Gastrocnemius medialis (tissue), 4 donors: ENCODE measurements at places on chromosomes 2 and 18. TPM values are rescaled to one million over a fixed set of nuclear protein-coding genes. Genes with fewer than 3 reads are reported as not detected.

GRCh38 chr2:119441376-119442225 lies 9.9 kb downstream of the TMEM37 start:
- no peak for DNase-seq

- DNase-seq, result no peak
Observed at GRCh38 chr2:110994250-110994961, 126.3 kb upstream of the BCL2L11 start.

DNA sequence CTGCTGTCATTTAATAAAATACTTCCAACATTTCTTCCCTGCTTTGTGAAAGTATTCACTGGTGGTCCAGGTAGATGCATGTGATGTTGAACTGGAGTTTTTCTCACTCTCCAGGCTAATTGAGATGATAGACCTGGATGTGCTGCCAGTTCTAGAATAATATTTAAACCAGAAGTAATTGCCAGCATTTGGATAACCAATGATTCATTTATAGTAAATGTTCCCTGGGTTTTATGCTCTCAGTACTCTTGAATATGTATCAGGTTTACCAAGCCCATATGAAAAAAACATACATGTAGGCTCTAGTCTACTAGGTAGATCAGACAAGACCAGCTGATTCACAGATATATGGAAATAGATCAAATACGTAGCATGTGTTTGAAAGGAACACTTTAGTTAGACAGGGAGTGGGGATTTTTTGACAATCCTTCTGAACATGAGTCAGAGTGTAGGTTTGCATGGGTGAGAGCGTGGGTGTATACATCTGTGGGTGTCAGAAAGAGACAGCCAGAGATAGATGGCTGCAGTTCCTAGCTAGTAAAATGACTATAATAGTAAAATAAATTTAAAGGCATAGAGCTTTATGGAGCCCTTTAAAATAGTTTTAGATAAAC lies 115.1 kb downstream of the NAB1 start:
- no peak for DNase-seq

DNA sequence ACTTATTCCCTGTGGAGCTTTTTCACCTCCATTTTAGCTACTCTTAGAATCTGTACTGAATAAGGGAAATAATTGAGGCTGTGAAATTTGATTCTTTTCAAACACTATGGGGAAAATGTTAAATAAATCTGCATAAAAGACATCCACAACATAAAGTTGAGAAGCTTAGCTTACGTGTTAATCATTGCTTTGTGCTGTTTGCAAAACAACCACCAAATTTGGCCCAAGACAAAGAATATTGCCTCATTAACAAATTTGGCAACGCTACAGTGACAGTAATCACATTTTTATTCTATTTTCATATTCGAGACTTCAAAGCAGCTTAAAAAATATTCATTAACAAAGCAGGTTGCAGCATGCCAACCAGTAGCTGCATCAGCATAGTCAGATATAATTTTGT lies 437.6 kb downstream of the DPP10 start:
- no peak for DNase-seq

DNA sequence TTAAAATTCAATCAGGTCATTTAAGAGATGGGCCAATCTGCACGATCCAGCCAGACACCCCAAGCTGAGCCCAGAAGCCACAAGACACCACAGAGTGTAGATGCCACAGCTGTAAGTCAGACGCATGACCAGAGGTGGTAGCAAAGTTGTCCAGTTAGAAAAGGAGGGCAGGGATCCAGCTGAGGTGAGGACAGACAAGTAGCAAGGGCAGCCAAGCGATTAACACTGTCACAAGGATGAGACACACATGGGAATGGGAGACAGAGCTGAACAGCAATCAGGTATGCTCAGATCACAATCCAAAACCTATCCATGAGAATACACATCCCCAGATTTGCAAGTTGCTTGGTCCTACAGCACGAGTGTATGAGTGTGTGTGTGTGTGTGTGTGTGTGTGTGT lies 143.4 kb upstream of the STK17B start:
- DNase-seq, result no peak

DNA sequence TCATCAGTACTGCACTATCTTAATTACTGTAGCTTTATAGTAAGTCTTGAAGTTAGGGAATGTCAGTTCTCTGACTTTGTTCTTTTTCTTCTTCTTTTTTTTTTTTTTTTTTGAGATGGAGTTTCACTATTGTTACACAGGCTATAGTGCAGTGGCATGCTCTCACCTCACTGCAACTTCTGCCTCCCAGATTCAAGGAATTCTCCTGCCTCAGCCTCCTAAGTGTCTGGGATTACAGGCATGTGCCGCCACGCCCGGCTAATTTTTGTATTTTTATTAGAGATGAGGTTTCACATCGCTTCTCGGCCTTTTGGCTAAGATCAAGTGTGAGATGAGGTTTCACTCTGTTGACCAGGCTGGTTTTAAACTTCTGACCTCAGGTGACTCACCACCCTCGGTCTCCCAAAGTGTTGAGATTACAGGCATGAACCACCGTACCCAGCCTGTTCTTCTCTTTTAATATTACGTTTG lies 41.9 kb upstream of the TANC1 start:
- DNase-seq, result no peak

GRCh38 chr2:101253703-101254450 lies 1.2 kb downstream of the CNOT11 start:
- DNase-seq, result no peak

- no peak for DNase-seq
Observed at GRCh38 chr18:58896734-58897508, 32.2 kb downstream of the ZNF532 start.

Gene EPB41L3
- 9.2 TPM for total RNA-seq

- no peak for DNase-seq
Observed at GRCh38 chr2:152390837-152391236, 55.9 kb downstream of the FMNL2 start.

DNA sequence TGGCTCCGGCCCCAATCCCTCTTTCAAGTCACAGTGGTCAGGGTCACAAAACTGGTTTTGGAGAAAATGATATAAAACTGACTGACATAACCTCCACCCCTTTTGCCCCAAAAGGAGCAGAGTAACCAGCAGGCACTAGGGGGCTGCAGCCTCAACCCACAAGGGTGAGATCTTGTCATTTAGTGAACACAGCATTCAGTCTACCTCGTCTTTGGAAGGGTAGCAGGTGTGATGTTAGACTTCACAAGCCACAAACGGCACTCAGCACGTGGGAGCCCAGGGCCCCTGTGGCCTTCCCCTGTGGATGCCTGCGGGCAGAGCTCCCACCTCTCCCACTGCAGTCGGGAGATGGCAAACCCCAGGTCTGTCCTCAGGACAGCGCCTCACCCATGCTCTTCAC lies 372.1 kb upstream of the MYT1L start:
- DNase-seq, result no peak

GRCh38 chr2:178320011-178320585 lies 125.8 kb downstream of the OSBPL6 start:
- no peak for DNase-seq

Gene B3GNT7
- total RNA-seq, result 0.49 TPM

- DNase-seq, result no peak
Observed at GRCh38 chr2:23204685-23205242, 180.2 kb upstream of the KLHL29 start.

DNA sequence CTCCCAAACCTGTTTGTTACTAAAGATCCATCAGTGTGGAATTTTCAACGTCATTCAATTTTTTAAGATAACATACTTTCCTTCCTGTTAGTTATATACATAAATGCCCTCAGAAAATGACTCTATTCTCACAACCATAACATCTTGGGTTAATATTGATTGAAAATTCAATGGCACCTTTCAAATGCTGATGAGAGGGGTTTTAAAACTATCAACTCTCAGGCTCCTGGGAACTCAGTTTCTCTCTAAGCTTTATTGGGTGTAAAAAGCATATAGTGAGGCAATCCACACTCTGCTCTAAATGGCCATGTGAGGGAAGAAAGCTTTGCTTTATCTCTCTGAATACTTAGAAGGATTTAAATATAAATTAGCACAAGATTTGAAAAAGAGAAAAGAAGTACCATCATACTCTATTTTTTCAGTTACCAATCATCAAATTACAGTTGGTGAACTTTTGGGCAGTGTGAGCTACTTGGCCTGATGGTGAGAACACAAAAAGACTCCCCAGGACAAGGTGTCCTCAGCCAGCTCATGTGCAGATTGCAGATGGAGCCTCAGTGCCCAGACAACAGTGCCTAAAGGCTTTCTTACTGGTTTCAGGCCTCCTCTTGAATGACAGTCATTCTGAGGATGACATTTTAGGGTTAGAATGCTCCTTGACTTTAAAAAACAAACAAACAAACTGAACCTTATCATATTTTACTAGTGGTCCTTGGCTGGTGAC lies 24.6 kb upstream of the CERS6 start:
- DNase-seq, result peak; percentile 11

Gene CCDC148
- total RNA-seq, result not detected

DNA sequence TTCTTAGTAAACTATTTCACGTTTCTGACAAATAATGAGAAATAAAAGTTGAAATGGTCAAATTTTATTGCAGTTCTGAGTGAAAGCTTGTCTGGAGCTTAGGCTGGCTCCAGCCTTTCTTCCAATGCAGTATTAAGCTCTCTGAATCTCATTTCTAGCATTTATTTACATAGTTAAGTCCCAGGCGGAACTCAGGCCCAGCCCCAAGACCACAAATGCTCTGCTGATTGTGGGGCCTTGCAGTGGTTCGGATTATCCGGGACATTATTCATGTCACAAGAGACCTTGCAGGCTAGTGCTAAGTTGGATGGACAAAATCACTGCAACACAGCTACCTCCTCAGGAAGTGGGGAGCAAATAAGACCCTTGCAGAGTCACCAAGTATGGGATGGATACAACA lies 2009.3 kb upstream of the CELF4 start:
- no peak for DNase-seq

Gene C2orf81
- not detected for total RNA-seq

DNA sequence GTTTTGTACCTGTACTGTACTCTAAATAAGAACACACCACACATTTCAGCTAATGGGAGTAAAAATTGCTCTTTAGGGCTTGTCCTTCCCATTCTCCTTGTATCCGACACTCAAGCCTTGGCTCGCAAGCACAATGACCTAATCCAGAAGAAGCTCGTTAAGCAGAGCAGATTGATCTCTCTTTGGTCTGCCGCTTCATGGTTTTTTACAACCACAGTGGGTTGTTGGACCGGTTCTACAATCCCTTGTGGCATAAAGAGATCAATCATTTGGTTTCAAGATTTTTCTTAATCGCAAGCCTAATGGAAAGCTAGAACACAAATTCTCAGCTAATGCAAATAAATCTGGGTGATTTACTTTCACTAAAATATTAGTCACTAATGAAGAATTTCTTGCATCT lies 662.1 kb downstream of the LRP1B start:
- DNase-seq, result no peak

GRCh38 chr18:51498085-51498855 lies 300.8 kb upstream of the MEX3C start:
- DNase-seq, result no peak

- no peak for DNase-seq
Observed at GRCh38 chr2:648476-649424, 28.5 kb downstream of the TMEM18 start.

Gene SPP2
- 0.60 TPM for total RNA-seq

DNA sequence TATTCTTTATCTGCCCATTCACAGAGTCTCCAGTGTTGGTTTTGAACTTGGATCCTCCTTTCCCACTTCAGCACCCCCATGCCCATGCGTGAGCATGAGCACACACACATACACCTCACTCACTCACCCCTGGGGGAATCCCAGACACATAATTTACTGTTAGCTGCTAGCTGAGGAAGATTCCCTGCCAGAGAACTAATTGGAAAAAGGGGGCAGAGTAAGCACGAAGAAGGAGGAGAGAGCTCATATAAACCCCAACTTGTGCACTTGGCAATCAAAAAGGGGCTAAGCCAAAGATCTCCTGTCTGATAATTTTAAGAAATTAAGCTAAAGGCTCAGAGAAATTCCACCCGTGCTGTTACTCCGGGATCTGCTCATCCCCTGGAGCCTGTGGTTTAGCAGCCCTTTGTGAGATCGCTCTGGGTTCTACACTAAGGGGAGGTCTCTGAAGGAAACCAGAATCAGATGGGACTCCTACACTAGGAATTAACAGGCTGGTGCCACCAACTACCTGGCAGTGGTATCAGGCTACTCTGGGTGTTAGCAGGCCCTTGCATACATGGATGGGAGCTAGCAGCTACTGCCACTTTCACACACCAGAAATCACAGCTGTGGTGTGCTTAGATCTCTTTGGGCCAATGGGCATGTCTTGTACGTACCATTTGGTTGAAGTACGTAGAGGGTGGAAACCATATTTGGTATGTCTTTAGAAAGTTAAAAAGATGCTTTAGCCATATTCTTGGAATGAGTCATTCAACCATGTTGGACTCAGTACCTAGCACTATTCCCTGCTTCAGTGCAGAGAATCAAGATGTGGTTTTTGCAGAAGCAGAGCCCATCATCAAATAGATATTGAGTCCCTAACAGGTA lies 95.6 kb upstream of the SLC14A2 start:
- no peak for DNase-seq

DNA sequence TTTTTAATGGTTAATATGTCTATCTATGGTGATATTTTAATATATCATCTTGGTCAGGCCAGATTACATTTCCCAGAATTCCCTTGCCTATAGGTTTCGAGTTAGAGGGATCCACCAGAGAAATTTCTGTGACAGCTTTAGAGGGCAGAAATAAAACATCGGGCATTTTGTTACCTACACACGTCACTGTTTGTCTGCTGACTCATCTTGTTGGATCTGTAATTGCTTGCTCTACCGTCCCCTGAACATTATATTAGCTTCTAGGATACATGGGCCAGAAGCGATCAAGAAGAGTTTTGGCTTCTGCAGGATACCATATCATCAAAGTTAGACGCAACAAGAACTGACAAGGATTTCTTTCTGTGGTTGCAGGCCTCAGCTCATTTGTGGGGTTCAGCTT lies 795.8 kb upstream of the GCFC2 start:
- DNase-seq, result no peak

DNA sequence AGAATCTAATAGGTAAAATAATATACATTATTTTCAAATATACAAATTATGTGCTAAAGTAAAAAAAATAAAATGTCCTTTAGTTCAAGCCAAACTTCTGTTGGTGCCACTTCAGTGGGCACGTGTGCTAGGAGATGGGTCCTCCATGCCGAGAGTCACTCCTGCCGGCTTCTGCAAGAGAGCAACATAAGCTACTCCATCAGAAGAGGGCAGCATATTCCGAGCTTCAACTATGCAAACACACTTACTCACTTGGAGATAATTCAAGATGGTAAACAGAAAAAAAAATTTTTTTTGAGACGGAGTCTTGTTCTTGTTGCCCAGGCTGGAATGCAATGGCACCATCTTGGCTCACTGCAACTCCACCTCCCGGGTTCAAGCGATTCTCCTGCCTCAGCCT lies 24.4 kb downstream of the CNOT11 start:
- DNase-seq, result no peak

GRCh38 chr2:158818511-158818910 lies 23.4 kb downstream of the DAPL1 start:
- DNase-seq, result no peak

GRCh38 chr2:165778187-165778556 lies 15.9 kb downstream of the GALNT3 start:
- no peak for DNase-seq

DNA sequence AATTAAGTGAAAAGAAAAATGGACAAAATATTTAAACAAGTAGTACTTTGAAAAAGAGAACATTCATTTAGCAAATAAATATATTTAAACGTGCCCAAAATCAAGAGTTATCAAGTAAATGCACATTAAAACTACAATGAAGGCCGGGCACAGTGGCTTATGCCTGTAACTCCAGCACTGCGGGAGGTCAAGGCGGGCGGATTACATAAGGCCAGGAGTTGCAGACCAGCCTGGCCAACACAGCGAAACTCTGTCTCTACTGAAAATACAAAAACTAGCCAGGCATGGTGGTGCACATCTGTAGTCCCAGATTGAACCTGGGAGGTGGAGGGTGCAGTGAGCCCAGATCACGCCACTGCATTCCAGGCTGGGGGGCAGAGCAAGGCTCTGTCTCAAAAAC lies 9.8 kb downstream of the STAM2 start:
- DNase-seq, result no peak
